ENCODE measurements at places on chromosomes 6 and 20. TPM values are rescaled to one million over a fixed set of nuclear protein-coding genes. Genes with fewer than 3 reads are reported as not detected.

DNA sequence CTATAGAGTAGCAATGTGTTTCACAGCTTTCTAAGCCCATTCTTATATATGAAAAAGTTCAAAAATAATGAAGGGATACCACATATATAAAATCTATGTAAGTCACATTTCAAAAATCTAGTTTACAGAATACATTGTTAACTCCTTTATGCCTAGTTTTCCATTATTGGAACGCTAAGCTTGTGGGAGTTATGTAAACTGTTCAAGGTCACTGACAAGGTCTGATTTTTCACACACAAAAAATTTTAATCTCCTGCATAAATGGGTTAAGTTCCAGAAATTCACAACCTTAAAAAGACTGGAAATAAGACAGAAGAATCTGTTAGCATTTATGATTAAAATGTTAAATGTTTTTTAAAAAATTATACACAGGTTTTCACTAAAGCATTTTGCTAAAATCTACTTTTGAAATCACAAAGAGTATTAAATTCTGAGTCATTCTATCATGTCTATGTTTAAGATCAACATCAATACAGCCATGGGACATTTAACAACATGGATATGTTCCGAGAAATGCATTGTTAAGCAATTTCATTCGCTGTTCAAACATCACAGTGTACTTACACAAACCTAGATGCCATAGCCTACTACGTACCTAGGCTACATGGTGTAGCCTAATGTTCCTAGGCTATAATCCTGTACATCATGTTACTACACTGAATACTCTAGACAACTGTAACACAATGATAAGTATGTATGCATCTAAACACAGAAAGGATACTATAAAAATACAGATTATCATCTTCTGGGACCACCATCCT, 25.4 kb downstream of the ATG5 start:
- no peak overlapping the region for H3K27ac ChIP-seq
- no peak overlapping the region for H3K4me3 ChIP-seq
- H3K27me3 ChIP-seq: no peaks in the 10 kb centered on the region
- no peaks in the 10 kb centered on the region for H3K36me3 ChIP-seq
- no peaks in the 10 kb centered on the region for H3K4me1 ChIP-seq

GRCh38 chr20:47125508-47125757, 230.8 kb downstream of the EYA2 start:
- no peaks in the 10 kb centered on the region for H3K36me3 ChIP-seq
- H3K4me1 ChIP-seq: no peaks in the 10 kb centered on the region
- DNase-seq: no peak

- peaks cover 4% of the 10 kb centered on the region for H3K4me1 ChIP-seq
- no peaks in the 10 kb centered on the region for H3K27me3 ChIP-seq
- DNase-seq: no peak
- H3K36me3 ChIP-seq: peaks cover 40% of the 10 kb centered on the region
- no peak overlapping the region for H3K27ac ChIP-seq
- H3K4me3 ChIP-seq: no peak overlapping the region
Observed at GRCh38 chr20:33606118-33606771, 55.9 kb upstream of the C20orf144 start.

GRCh38 chr20:61295682-61296628, 43.9 kb downstream of the CDH4 start:
- no peaks in the 10 kb centered on the region for H3K4me1 ChIP-seq
- no peak overlapping the region for H3K27ac ChIP-seq
- DNase-seq: no peak
- H3K36me3 ChIP-seq: no peaks in the 10 kb centered on the region

GRCh38 chr6:37535759-37536490, 36.2 kb upstream of the CCDC167 start:
- H3K27me3 ChIP-seq: no peaks in the 10 kb centered on the region
- peaks cover 18% of the 10 kb centered on the region for H3K4me1 ChIP-seq
- no peak overlapping the region for H3K27ac ChIP-seq
- DNase-seq: peak; percentile 20
- peak overlapping the region; percentile 59 for H3K4me3 ChIP-seq

DNA sequence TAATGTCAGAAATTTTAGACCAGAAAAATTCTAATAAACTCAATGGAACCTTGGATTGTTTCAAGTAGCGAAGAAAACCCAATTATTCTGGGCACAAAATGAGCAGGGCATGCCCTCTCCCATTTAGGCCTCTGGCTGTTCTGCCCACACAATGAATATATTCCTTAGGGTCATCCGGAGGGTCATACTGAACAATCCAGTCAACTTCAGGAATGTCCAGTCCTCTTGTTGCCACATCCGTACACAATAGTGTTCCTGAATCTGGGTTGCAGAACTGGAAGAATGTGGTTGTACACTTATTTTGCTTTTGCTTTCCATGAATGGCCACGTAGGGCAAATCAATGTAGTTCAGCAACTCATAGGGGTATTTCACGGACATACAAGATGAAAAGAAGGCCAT, 23.4 kb upstream of the RNF144B start:
- no peaks in the 10 kb centered on the region for H3K36me3 ChIP-seq
- DNase-seq: no peak
- no peaks in the 10 kb centered on the region for H3K27me3 ChIP-seq
- no peak overlapping the region for H3K4me3 ChIP-seq
- H3K4me1 ChIP-seq: no peaks in the 10 kb centered on the region

Gene DLK2
- 0.28 TPM for total RNA-seq

Gene TBP
- 15.2 TPM for total RNA-seq

Gene ZC3H12D
- 28.1 TPM for total RNA-seq

Gene DEFB113
- total RNA-seq: not detected
